ENCODE measurements at places on chromosomes 3 and 15.

GRCh38 chr3:128395500-128396162 is 71.1 kb downstream of the DNAJB8 start:
- peak; percentile 55 for DNase-seq

- DNase-seq = no peak
These were observed 36.6 kb downstream of the PSTPIP1 start for GRCh38 chr15:77031376-77032050.

DNA sequence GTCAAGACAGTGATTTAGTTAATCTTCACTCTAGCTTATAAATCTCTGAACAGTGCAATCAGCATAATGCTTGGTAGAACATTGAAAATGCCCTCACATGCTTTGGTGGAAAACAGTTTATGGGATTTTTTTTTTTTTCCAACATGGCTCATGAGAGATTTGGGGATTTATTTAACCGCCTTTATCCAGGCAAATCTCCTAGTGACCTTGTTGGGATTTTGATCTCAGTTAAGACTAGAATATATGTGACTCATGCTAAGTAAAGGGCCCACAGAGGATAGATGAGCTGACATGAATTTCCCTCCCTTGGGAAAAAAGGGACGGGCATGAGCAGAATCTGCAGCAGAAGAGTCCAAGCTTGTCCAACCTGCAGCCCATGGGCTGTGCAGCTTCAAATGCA is 18.7 kb downstream of the LRTM1 start:
- no peak for DNase-seq

GRCh38 chr3:99425930-99426329 is 212.5 kb upstream of the COL8A1 start:
- DNase-seq = no peak

- no peak for DNase-seq
These were observed 60.5 kb downstream of the SH3BP5 start for GRCh38 chr3:15271785-15272381.

- DNase-seq = no peak
These were observed 144.0 kb downstream of the GREM1 start for GRCh38 chr15:32861761-32862160.

DNA sequence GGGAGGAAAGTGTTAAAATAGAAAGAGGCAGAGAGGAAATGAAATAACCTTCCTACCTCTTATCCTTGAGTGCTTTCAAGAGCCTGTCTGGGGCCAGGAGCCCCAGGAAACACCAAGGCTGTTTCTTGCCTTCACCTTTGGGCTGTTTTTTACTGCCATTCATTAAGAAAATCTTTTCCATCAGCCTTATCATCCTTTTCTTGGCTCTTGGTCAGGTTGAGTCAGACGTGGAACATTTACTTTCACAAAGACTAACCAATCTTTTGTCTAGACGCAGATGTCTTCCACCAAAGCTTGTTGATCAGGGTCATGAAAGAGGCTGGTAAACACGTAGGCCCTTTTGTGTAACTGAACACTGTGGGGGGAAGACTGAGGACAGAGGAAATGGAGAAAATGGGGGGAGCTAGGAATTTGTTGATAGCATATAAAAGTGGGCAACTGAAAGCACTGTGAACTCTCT is 151.0 kb upstream of the THBS1 start:
- no peak for DNase-seq

GRCh38 chr3:16290827-16291196 is 25.8 kb downstream of the OXNAD1 start:
- DNase-seq = no peak

GRCh38 chr3:8886546-8886945 is 76.7 kb downstream of the RAD18 start:
- DNase-seq = no peak

GRCh38 chr3:61141697-61142096 is 109.6 kb downstream of the FHIT start:
- DNase-seq = no peak

GRCh38 chr15:48435321-48435720 is 104.1 kb downstream of the DUT start:
- DNase-seq = no peak

GRCh38 chr3:119380697-119381096 is 82.7 kb downstream of the TMEM39A start:
- no peak for DNase-seq

GRCh38 chr3:89504432-89504831 is 397.0 kb downstream of the EPHA3 start:
- DNase-seq = no peak

DNA sequence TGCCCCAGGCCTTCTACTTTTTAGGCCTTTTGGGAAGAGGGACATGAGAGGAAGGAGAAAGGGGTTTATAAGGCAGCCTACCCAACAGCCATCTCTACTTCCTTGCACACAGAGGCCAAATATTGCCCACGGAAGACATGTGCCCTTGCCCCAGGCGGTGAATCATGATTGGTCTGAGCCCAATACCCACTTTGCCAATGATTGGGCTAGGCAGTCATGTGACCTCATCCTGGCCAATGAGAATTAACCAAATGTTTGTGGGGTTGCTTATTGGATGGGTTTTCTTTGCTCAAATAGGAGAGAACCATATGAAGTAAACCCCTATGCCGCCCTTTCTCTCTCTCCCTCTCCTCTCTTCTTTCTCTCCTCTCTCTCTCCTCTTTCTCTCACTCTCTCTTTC is 42.2 kb upstream of the ATP1B3 start:
- no peak for DNase-seq

- no peak for DNase-seq
These were observed 53.2 kb downstream of the TM4SF4 start for GRCh38 chr3:149527531-149528339.

DNA sequence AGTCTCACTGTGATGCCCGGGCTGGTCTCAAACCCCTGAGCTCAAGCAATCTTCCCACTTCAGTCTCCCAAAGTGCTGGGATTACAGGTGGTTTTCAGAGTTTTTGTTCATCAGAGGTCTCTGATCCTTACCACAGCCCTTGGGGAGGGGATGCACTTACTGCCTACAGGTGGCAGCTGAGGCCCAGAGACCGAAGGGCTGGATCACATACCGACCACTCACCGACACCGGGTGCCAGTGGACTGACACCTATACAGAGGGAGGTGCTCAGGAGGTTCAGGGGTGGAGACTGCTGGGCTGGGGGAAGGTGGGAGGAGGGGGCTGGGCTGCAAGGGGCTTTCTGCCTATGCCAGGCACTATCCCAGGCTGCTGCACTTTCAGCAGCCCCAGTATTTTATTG is 19.5 kb downstream of the DUSP7 start:
- DNase-seq = no peak

GRCh38 chr3:185779461-185779860 is 45.4 kb downstream of the IGF2BP2 start:
- no peak for DNase-seq

DNA sequence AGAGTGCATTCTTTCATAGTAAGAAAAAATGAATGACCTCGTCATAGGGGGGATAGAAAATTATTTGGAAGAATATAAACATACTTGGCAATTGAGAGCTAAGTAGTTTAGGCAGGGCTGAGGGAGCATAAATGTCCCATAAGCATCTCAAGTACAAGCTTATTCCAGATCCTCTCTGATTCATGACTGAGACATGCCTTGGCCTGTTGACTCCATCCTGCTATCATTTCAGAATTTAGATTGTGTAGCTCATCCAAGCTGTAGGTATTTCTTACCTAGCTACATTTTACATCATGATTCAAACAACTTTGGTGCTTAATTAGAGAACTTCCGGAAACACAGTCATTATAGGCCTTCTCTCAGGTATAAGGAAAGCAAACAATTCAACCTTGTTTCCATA is 12.3 kb downstream of the POGLUT1 start:
- DNase-seq = no peak

DNA sequence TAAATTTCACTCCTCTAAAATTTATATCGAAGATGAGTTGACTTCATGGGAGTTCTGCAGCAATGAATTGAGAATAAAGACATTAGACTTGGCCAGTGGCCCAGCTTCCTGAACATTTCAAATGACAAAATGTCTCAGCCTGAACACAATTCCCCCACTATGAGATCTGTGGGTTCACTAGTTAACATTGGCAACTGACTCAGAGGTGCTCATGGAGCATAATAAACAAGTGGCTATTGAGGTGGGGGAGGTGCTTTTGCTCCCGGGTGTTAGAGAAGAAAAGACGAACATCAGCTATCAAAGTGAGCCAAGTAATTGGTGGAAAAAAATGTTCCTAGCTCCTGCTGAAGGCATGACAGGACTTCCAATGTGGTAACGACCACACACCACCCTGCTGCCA is 6.3 kb downstream of the ATP13A4 start:
- no peak for DNase-seq

DNA sequence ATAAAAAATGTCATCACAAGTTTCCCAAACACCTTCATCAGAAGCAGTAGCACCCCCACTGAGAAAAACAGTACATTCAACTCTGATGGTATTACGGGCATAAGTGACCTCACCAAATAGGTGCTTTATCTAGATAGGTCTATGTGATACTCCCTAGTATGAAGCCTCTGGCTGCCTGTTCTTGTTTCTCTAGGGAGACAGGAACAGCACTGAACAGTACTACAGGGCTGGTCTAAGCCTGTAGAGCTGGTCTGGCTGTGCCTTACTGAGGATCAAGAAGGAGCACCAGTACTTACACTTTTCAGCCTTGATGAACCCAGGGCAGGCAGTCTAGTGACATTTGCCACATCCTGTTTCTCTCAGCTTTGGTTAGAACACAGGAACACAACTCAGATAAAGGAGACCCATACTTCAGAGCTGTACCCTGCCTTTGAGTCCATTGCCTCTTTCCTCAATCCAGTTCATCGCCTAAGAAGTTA is 35.9 kb downstream of the OXNAD1 start:
- no peak for DNase-seq

GRCh38 chr15:33226559-33227181 is 32.2 kb upstream of the FMN1 start:
- DNase-seq = no peak

DNA sequence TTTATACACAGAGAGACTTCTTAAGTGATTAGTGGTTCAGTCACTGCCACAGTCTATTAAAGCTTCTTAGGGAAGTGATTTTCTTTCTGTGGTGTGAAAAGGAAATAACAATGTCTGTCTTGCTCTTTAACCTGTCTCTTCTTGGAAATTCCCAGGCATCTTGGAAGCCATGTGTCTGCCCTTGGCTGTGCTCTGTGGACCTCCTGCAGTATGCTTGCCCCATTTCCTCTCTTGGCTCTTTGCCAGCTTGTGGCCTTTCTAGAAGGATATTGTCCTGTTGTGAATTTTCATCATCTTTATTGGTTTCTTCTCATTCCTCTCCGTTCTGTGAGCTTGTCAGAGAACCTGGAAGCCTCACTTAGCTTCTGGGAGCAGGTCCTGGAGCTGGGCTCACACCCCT is 338.4 kb upstream of the C2CD4B start:
- peak; percentile 32 for DNase-seq

GRCh38 chr15:74988007-74988800 is 7.2 kb upstream of the SCAMP5 start:
- no peak for DNase-seq

GRCh38 chr3:192482809-192483208 is 244.5 kb downstream of the FGF12 start:
- DNase-seq = no peak

DNA sequence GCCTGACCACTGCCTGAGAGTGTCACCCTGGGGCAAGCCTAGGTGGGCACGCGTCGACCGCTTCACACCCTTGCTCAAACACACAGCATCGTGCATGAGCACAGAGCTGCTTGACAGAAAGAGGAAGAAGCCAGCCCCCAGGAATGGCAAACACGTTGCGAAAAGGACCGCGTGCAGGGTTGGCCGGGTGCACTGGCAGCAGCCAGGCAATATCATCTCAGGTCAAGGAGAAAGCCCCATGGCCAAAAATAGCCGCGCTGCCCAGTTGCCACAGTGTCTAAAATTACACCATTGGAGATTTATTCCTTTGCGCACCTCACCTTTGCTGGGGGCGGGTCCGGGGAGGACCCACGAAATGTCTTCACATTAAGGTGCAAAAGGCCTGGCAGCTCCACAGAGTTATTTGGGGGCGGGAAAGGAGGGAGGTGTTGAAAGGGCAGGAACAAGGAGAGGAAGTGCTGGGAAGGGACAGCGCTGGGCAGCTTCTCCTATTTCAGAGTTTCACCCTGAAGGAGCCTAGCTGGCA is 44.7 kb upstream of the NR2F2 start:
- DNase-seq = no peak

GRCh38 chr3:160637086-160637485 is 39.9 kb upstream of the ARL14 start:
- no peak for DNase-seq

DNA sequence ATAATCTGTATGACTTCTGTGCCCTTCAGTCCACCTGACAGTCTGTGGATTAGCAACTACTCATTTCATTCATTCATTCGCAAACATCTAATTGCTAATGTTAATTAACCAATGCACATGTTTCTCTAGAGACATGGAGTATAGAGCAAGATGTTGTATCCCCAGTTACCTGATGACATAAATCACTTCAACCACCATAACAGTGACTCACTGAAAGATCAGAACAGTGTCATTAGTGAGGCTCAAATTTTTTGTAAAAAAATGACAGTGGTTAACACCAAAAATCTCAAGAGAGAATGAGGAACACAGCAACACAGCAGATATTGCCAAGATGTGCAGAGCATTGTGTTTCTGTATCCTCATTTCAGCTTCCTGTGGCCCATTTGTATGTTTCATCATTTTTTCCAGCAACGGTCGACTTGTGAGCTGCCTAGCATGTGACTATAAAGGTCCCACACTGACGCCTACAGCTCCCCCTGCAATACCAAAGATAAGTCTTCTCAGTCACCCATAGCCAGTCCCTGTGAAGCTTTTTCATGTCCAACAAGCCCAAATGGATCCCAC is 3.7 kb upstream of the PLD1 start:
- no peak for DNase-seq

GRCh38 chr15:57443486-57443885 is 67.2 kb downstream of the CGNL1 start:
- DNase-seq = no peak

GRCh38 chr15:96887730-96888129 is 557.2 kb downstream of the NR2F2 start:
- DNase-seq = no peak

DNA sequence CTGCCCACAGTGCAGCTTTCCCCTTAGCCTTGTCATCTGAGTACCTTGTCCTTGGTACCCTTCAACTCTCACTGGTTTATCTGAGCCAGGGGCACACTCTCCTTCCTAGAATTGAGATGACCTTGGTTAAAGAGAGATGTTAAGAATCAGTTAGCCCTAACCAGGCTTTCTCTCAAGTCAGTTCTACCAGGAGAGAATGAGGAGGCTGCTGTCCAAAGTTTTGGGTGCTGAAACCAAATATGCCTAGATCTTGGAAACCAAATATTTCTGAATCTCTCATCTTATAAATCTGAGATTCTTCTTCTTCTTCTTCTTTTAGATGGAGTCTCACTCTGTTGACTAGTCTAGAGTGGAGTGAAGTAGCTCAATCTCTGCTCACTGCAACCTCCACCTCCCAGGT is 12.0 kb upstream of the CTXND1 start:
- DNase-seq = no peak

GRCh38 chr15:79779746-79780145 is 117.1 kb downstream of the MTHFS start:
- no peak for DNase-seq

- no peak for DNase-seq
These were observed 617 bp upstream of the HPS3 start for GRCh38 chr3:149128821-149129220.

GRCh38 chr3:186915806-186916796 is 14.2 kb upstream of the ST6GAL1 start:
- DNase-seq = no peak

Data from tibial nerve (tissue), 4 donors.